Kidney (tissue), 22 donors: ENCODE measurements at places on chromosomes 2 and 18.

GRCh38 chr18:45627204-45627526 lies 11.9 kb downstream of the SLC14A2 start:
- peak; percentile 70 for DNase-seq

- DNase-seq: no peak
Measured at GRCh38 chr2:233093166-233093448, 33.0 kb downstream of the INPP5D start.

GRCh38 chr2:17719562-17720371 lies 33.8 kb downstream of the SMC6 start:
- peak; percentile 3 for DNase-seq

DNA sequence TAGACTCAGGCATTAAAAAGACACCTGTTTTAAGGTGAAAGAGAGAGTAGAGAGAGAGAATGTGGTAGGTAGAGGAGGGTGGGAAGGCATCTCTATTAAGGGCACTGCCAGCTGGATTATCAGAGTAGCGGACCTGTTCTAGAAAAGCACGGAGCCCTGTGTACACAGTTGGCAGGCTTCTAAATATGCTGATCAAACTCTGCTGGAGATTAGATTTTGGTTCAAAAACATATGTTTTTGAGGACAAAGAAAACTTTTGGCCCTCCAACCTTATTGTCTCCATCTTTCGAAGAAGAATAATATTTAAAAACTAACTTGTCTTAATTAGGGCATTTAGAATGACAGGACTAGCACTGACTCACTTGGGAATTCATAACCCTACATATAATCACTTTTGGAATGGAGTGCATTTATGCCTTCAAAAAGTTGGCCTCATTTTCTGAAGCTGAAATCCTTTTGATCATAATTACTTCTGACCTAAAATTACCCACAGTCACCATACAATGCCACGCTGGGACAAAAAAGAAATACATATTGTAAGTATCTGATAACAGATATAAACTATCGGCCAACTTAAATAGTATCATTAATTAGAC lies 254.6 kb downstream of the MEIS1 start:
- no peak for DNase-seq

GRCh38 chr2:168215813-168216212 lies 31.6 kb downstream of the STK39 start:
- DNase-seq: no peak

DNA sequence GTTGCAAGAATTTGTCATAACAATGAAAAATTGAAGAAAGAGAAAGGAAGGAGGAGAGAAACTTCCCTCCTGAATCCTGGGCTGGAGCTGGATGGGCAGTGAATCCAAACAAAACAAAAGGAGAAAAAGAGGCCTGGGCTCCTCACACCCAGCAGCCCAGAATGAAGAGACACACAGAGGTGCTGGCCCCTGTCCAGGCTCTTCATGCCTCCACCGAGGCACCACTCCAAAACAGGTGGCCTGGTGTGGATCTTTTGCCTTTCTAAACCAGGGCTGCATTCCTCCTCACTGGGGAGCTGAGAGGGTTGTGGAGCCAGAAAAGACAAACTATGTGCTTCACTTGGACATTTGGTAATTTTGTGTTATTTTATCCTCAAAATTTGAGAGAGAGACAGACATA lies 76.0 kb downstream of the FAM124B start:
- no peak for DNase-seq

DNA sequence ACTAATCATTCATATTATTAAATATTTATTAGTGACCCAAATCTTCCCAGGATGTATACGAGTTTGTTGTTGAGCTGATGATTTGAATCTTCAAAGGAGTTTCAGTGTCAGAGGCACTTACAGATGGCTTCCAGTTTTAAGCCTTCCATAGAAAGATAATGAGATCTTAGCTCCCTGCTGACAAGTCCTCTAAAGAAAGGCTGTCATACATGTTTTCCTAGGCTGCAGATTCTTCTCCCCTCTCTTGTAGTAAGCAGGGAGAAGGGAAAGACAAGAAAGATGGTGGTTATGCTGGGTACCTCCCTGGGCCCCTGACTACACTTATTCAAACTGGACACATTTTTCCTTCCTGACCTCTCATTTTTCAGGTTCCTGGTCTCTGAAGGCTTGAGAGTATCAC lies 8.1 kb upstream of the GAREM1 start:
- DNase-seq: no peak

- DNase-seq: peak; percentile 87
Measured at GRCh38 chr2:38959938-38960608, 70.4 kb downstream of the ARHGEF33 start.

DNA sequence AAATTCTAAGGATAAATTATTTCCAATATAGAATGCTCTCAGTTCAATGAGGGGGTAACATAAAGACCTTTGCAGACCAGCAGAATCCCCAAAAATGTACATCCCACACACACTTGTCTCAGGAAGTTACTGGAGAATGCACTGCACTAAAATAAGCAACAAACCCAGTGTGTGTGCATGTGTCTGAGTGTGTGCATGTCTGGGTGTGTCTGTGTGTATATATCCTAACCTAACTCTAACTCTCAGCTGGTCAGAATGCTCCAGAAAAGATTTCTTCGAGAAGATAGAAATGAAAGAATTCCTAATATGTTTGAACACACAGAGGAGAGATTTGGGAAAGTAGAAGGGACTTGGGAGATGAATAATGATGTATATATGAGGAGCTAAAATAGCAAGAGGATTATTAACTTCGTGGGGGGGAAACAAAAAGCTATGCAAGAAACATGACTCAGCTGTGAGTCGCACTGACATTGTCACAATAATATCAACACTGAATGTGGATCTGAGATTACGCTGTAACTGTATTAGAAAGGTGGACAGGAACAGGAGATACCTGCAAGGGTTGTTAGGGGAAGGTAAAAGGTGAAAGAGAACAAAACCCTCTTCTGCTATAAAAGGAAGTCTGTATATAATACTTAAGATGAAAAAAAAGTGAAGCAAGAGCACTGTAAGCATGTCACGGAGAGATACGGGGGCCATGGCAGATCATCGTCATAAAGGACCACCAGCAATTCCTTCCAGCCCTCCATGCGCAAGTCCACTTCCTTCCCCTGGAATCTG lies 11.1 kb downstream of the COLEC12 start:
- no peak for DNase-seq

- DNase-seq: no peak
Measured at GRCh38 chr18:22494771-22495170, 77.1 kb upstream of the CTAGE1 start.

DNA sequence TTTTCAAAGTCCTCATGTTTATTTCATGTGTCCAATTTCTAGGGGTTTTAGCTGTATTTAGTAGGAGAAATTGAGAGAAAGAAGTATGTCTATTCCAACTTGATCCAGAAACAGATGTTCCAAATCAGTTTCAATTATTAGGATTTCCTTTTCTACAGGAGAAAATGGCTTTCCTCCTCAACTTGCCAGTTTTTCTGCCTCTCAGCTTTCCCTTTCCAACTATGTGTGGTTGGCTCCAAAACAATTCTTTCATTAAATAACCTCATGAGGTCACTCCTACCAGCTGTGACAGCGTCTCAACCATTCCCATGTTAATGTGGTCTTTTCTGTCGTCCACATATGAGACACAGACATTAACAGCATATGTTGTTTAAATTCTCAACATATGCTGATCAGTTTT lies 13.1 kb downstream of the XIRP2 start:
- no peak for DNase-seq

DNA sequence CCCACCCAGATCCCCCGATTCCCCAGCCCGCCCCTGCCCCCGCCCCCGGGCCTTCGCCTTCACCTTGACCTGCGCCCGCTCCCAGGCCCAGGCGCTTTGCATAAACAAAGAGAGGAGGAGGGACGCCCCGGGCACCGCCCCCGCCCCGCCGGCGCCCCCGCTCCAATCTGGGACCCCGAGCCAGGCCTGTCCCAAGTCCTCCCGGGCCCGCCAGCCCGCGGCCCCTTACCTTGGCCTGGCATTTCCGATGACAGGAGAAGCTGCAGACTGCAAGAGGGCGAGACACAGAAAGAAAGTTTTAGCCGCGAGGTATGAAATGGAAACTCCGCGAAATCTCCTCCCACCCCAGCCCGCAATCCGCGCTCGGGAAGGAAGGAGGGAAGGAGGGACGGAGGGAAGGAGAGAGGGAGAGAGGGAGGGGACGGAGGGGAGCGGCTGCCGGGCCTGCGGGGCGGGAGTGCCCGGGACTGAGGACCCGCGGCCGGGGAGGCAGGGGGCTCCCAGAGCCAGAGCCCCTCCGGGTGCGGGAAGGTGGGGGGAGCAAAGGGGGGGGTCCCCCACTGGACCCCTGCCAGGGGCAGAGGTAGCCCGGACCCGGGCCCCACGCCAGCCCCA lies 24.2 kb downstream of the TNS1 start:
- DNase-seq: peak; percentile 86

GRCh38 chr18:7926526-7926925 lies 359.4 kb downstream of the PTPRM start:
- peak; percentile 90 for DNase-seq

- DNase-seq: no peak
Measured at GRCh38 chr2:233217892-233218377, 33.5 kb upstream of the ATG16L1 start.

GRCh38 chr2:158024288-158024898 lies 77.3 kb upstream of the UPP2 start:
- DNase-seq: peak; percentile 64

GRCh38 chr2:20334605-20335203 lies 15.9 kb downstream of the PUM2 start:
- no peak for DNase-seq

DNA sequence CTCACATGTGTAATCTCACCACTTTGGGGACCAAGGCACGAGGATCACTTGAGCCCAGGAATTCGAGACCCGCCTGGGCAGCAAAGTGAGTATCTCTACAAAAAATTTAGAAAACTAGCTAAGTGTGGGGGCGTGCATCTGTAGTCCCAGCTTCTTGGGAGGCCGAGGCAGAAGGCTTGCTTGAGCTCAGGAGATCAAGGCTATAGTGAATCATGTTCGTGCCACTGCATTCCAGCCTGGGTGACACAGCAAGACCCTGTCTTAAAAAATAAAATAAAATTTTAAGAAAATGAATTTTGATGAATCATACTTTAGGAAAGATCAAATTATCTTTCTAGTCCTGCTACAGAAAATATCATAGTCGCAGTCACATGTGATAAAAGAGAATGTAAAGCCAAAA lies 46.9 kb downstream of the CABYR start:
- no peak for DNase-seq

- DNase-seq: no peak
Measured at GRCh38 chr18:8752329-8752728, 47.0 kb downstream of the MTCL1 start.

DNA sequence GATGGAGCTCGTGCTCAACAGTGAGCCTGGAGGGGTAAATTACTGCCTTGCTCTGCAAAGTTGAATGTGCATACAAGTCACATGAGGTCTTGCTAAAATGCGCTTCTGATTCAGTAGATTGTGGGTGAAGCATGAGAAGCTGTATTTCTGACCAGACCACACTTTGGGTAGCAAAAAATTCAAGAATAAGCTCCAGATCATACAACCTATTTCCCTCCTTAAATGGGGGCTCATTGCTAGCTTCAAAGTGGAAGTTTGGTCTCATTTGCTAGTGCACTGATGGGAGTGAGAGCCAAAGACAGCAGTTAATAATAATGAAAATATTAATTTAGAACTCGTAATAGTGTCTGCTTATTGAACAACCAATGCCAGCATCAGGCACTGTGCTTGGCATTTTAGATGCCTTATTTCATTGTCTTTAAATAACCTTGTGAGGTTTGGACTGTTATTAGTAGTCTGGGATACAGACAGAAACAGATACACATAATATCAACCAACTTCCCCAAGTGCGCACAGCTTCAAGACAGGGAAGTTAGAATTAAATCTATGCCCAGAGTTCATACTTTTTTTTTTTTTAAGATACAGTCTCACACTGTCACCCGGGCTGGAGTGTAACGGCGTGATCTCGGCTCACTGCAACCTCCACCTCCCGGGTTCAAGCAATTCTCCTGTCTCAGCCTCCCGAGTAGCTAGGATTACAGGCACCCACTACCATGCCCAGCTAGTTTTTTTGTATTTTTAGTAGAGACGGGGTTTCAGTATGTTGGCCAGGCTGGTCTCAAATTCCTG lies 18.0 kb downstream of the APOB start:
- no peak for DNase-seq

DNA sequence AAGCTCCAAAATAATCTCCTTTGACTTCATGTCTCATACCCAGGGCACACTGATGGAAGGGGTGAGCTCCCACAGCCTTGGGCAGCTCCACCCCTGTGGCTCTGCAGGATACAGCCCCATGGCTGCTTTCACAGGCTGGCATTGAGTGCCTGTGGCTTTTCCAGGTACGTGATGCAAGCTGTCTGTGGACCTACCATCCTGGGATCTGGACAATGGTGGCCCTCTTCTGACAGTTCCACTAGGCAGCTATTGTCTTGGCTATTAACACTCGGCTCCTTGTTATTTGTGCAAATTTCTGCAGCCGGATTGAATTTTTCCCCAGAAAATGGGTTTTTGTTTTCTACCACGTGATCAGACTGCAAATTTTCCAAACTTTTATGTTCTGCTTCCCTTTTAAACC lies 634.2 kb downstream of the TSN start:
- no peak for DNase-seq

- no peak for DNase-seq
Measured at GRCh38 chr18:2641638-2642037, 13.9 kb upstream of the SMCHD1 start.

- DNase-seq: peak; percentile 21
Measured at GRCh38 chr2:182301093-182301492, 125.7 kb downstream of the PDE1A start.

DNA sequence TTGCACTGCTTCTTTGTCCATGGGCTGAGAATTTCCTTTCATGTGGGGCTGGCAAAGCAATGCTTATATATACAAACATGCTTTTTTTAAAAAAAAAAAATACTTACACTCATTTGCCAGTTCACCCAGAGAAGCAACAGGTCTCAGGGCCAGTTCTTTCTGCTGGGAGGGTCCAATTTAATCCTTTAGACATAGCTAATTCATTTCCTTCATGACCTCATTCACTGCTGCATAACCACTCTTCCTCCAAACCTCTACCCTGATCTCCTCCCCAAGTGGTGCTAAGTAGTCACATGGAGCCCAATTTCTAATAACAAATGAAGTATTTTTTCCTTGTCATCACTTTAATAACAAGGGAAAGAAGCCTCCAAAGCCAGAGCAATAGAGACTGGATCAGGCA lies 17.1 kb upstream of the TMEM178A start:
- DNase-seq: no peak

- DNase-seq: peak; percentile 7
Measured at GRCh38 chr2:69997015-69997830, 35.8 kb upstream of the ASPRV1 start.

DNA sequence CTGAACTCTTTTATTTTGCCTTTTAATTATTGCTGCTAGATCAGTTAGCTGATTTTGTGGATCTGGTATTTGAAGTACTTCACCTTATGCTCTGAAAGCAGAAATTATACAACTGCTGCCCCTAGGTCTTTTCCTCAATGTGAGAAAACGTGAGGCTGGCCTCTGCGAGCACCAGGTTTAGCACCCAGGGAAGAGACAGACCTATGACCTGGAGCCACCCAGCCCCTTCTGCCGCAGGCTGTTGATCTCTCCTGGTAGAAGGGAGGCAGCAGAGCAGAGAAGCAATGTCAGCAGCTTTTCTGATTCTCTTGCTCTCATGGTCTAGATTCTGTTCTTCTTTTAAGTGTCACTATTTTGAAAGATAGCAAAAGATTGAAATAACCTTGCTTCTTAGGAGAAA lies 19.9 kb downstream of the TRAPPC12 start:
- DNase-seq: no peak
